Stimulated activated naive CD4-positive, alpha-beta T cell treated with Interleukin-2 at 50 U/mL for 16 hours (primary cell): ENCODE measurements at places on chromosomes 16 and 17.

GRCh38 chr16:1532771-1533170 lies 695 bp upstream of the TMEM204 start:
- DNase-seq: no peak

DNA sequence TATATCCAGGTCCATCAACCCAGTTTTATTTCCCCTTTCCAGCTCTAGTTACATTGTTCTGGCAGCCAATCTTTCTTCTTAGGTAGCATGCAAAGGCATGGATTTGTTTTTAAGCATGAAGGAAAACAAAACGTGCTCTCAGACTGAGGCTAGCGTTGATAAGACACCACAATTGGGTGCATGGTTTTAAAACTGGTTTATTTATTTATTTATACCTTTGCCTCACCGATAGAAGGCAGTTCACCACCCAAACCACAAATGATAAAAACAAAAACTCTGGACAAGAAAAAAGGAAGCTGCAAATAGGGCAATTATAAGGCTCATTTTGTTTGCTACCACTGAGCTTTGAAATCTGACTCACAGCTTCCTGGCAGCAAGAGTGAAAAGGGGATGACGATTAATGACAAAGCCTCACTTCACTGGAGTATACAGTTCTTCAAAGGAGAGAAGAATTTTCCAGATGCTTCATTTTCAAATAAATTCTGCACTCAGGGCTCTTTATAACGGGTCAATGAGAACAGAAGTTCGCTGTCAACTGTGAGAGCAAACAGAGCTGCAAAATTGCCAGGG lies 278.4 kb upstream of the IRX5 start:
- DNase-seq: no peak

GRCh38 chr17:75610103-75610984 lies 22.7 kb downstream of the MYO15B start:
- DNase-seq: no peak

DNA sequence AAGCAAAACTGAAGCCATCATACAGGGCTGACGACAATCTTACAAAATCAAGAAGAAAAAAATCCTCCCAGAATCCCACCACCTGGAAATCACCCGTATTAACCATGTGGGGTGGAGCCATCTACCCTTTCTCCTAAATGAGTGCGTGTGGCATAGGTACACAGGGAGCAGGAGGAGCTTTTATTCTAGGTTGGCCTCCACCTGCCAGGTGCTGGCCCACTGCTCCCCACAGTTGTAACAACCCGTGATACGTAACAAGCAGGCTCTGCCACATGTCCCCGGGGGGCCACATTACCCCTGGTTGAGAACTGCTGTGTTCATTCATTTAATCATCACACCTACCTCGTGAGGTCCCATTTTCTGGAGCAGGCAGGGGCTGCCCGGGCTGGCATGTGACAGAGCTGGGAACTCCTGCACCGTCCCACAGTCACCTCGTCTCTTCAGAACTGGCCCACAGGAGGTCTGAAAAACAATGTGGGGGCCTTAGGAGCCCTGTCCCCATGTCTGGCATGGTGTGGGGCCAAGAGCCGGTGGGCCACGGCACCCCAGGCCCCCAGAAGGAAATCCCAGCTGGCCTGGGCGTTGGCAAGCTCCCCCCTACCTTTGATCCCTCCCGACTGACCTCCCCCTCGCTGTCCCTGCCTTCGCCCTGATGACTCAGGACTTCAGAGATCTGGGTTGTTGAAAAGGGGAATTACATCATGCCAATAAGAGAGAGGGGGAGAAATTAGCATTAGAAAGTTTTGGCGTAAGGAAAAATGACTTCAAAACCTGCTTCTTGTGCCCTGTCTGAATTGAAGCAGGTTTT lies 12.9 kb downstream of the CMIP start:
- DNase-seq: no peak

DNA sequence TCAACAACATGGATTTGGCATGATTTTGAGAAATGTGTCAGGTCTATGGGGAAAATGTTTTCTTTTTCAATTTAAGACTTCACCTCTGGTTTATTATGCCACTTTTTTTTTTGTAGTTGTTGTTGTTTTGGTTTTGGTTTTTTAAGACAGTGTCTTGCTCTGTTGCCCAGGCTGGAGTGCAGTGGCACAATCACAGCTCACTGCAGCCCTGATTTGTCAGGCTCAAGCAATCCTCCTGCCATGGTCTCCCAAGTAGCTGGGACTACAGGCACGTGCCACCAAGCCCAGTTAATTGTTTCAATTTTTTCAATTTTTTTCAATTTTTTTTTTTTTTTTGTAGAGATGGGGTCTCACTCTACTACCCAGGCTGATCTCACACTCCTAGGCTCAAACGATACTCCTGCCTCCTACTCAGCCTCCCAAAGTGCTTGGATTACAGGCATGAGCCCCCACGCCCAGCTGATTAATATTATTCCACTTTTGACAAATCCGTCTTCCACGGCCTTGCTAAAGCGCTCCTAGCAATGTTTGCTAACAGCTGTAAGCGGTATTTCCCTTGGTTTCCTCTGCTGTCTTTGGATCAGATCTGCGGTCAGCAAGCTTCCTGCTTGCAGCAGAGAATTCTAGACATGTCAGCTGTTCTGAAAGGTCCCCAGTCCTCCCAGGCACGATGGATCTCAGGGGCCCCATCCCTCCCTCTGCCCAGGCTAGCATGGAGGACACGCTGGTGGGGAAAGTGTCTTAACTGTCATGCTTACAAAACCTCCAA lies 7.0 kb upstream of the MILR1 start:
- DNase-seq: no peak

- no peak for DNase-seq
These were observed 8.1 kb downstream of the CYGB start for GRCh38 chr17:76529224-76530094.

- DNase-seq: no peak
These were observed 1.2 kb downstream of the C16orf54 start for GRCh38 chr16:29744541-29745101.

GRCh38 chr16:89172171-89172527 lies 601 bp downstream of the CDH15 start:
- DNase-seq: no peak

GRCh38 chr16:68078701-68079375 lies 6.3 kb upstream of the NFATC3 start:
- DNase-seq: no peak

- DNase-seq: no peak
These were observed 121.0 kb upstream of the IRX3 start for GRCh38 chr16:54407596-54407995.

DNA sequence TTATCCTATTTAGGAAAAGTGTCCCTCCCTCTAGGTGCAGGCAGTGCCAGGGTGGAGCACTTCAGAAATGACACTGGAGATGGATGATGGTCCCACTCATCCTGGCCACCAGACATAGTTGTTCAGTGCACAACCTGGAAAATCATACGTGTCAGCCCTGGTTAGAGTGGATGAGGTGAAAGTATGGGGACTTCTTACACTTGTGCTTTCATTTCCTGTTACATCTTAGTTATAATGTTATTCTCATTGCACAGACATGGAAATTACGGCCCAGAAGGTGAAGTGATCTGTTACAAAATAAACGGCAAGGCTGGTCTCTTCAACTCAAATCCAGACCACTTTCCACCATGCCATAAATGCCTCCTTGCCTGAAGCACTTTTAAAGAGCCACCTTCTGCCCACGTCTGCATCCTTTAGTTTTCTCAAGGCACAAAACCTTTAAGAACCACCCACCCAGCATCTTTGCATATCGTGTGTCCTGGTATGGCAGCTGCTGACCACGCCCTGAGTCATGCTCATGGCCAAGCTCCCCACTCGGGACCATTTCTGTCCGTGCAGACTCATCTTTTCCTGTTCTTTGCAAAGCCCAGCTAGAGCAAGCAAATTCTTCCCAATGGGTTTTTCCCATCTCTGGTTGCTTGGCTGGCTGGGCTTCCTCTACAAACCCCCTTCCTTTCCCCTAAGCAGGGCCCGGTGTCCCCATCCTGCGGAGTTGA lies 22.4 kb downstream of the TBC1D3B start:
- no peak for DNase-seq

DNA sequence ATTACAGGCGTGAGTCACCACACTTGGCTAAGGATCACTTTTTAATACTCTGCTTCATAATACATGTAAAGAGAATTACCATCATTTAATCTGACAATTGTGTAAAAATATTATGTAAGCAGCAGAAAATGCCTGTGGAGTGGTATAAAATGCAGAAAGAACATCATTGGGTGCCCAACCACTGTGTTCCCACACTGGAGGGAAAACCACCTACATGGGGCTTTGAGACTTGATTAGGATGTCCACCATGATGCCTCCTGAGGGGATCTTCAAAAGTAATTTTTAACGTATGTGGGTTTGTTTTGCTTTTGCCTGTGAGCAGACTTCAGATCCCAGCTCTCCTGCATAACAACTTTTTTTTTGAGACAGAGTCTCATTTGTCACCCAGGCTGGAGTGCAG lies 18.8 kb downstream of the CFAP97D1 start:
- no peak for DNase-seq

DNA sequence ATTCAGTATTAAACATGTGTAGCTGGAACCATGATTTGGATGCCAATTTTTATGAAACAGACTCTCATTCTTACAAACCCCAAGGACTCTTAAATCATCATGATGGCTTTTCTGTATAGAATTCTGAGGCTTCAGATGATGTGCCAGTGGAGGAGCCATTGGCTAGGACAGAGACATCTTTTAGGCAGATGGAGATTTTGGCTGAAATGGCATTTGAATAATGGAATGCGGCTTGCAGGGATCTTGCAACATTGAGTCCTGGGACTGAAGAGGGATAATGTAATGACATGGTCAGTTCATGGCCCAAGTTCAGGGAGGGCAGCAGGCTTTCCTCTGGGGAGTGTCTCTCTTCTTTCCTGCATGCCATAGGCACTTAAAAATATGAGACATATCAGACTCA lies 172.4 kb downstream of the ABCA8 start:
- DNase-seq: no peak

- DNase-seq: no peak
These were observed 41.0 kb downstream of the TUBD1 start for GRCh38 chr17:59851439-59852375.

DNA sequence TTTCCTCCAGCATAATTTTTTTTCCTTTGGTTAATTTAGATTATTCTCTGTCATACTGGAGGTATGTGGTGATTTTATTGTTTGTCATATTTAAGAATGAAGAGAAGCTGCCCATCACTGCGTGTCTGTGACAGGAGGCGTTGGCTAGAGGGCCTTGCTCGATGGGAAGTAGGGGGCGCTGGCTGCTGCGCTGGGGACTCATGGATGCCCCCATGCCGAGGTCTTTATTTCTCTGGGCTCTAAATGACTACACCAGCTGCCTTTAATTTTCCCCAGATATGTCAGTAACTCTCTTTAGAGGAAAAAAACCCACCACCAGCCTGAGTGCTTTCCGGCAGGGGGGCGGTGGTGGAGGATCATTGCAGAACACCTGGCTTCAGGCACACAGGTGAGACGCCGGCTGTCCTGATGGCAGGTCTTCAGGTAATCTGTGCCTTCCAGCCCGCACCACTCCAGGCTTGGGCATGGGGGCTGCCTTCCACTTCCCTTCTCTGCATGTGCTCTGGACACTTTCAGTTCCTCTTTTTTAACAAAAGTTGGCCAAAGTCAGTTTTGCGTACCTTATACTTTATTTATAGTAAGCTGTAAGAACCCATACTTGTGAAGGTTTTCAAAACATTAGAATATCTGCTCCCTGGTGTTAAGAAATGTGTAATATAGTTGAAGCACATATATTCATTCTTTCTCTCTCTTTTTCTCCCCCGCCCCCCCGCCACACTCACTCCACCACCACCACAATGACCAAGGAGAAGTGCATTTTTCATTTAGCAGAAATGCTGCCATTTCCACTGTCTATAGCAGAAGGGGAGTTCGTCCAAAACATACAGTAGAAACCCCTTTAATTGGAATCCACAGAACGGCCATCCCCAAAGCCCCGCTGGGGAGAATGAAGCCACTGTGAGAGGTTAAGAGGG lies 192.7 kb downstream of the RPTOR start:
- DNase-seq: no peak

GRCh38 chr16:81265658-81266451 lies 27.4 kb downstream of the BCO1 start:
- DNase-seq: no peak

GRCh38 chr17:78997881-78998280 lies 11.7 kb downstream of the CANT1 start:
- DNase-seq: no peak

DNA sequence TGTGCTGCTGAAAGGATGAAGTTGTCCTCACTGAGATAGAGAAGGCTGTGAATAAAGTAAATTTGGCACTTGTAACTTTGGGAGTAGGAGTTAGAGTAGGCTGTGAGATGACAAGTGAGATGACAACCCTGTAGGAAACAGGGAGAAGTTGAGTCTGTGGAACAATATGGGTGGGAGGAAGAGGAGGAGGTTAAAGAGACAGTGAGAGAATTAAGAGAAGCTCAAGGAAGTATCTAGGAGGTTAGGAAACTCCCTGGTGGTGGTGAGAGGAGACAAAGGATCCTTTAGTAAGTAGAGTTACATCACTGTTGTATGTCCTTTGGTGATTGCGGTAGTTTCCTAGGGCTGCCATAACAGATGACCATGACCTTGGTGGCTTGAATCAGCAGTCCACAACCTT lies 10.7 kb upstream of the HSD17B2 start:
- no peak for DNase-seq

DNA sequence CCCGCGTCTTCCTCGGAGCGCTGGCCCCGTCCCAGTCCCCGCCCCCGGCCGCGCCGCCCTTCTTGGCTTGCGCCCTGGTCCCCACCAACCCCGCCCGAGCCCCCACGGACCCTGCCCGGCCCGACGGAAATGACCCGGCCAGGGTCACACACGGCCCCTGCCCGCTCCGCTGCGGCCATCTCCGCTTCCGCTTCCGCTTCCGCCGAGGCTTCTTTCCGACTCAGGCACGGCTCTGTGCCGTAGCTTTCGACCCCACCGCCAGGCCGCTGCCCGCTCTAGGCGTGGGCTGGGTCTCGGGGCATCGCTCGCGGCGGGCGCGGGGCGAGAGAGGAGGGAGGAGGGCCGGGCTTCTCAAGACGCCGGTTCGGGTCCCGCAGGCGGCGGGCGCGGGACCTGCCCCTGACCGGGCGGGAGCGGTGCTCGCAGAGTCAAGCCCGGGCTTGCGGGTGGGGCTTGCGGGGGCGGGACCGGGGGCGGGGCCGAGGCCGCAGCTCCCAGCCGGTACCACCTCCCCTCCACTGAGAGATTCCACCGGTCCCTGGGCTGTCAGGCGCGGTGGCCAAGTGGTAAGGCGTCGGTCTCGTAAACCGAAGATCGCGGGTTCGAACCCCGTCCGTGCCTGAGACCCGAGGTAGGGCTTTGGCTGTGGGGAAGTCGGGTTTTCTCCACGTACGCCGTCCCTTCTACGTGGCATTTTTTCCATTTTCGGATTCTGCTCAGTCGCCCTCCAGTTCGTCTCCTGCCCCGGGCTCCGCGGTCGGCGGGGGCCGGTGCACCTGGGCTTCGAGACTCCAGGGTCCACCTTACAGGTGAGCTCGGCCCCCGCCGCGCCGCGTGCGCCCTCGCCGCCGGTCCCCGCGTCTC lies 158.3 kb downstream of the RAB11FIP4 start:
- peak; percentile 86 for DNase-seq
